Activated naive CD8-positive, alpha-beta T cell treated with anti-CD3 and anti-CD28 coated beads, Interleukin-2, amount 50 U/mL, for 24 hours (primary cell): ENCODE measurements at places on chromosomes 3 and 15.

GRCh38 chr3:17355591-17355990 is 386.8 kb downstream of the TBC1D5 start:
- no peaks in the 10 kb centered on the region for H3K27me3 ChIP-seq
- H3K4me1 ChIP-seq, result no peaks in the 10 kb centered on the region
- peaks cover 15% of the 10 kb centered on the region for H3K36me3 ChIP-seq
- H3K27ac ChIP-seq, result no peak overlapping the region

- H3K4me1 ChIP-seq, result peaks cover 37% of the 10 kb centered on the region
- no peak overlapping the region for H3K4me3 ChIP-seq
- no peaks in the 10 kb centered on the region for H3K36me3 ChIP-seq
- H3K27ac ChIP-seq, result no peak overlapping the region
- peaks cover 5% of the 10 kb centered on the region for H3K27me3 ChIP-seq
These were observed 4.3 kb downstream of the SHF start for GRCh38 chr15:45183511-45183910.

DNA sequence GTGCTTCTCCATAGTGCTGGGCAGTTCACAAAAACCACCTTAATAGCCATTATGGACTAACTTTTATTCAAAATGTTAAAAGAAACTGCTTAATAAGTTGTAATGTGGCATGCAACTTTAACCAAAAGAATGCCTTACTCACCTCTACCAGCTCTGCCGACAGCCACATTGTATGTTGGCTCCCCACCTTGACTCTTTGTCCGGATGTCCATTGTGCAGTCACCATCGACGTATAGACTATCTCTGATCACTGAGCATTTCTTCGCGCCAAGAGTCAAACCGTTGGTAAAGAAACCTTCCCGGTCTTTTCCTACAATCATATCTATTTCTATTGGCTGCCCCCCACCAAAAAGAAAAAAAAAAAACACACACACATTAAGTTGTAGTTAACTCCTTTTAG is 2.5 kb downstream of the PFN2 start:
- H3K4me1 ChIP-seq, result peaks cover 19% of the 10 kb centered on the region
- H3K27me3 ChIP-seq, result peaks cover 21% of the 10 kb centered on the region
- no peaks in the 10 kb centered on the region for H3K36me3 ChIP-seq
- no peak overlapping the region for H3K27ac ChIP-seq
- H3K4me3 ChIP-seq, result no peak overlapping the region

DNA sequence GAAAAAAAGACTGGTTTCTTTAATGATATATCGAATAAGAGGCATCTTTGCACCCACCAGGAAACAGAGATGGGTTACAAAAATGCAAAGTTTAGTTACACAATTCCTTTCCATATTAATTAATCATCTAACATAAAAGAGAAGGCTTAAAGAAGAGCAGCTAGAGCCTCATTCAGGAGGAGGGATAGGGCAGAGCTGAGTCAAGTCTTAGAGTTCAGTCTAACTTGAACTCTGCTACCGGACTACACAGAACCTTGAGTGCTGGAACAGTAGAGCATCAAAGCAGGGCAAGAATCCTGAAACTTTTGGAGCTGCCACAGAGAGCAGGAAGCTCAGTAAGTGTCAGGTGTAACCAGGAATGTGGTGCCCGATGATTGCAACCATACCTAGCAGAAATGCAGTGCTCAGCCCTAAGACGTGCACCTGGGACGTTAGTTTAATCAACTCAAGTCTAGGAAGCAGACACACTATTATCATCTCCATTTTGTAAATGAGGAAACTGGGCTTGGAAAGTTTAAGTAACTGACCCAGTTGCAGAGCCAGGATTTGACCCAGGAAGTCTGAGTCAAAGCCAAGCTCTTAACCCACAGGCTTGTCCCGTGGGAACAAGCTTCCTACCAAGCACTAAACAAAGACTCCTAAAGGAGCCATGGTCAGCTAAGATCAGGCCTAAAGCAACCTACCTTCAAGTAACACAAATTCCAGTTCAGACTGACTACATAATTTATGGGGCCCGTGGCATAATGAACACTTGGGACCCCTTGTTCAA is 187.4 kb downstream of the FOXP1 start:
- H3K4me3 ChIP-seq, result no peak overlapping the region
- no peaks in the 10 kb centered on the region for H3K27me3 ChIP-seq
- H3K36me3 ChIP-seq, result peaks cover 3% of the 10 kb centered on the region
- peak overlapping the region; percentile 32 for H3K27ac ChIP-seq
- DNase-seq, result no peak

DNA sequence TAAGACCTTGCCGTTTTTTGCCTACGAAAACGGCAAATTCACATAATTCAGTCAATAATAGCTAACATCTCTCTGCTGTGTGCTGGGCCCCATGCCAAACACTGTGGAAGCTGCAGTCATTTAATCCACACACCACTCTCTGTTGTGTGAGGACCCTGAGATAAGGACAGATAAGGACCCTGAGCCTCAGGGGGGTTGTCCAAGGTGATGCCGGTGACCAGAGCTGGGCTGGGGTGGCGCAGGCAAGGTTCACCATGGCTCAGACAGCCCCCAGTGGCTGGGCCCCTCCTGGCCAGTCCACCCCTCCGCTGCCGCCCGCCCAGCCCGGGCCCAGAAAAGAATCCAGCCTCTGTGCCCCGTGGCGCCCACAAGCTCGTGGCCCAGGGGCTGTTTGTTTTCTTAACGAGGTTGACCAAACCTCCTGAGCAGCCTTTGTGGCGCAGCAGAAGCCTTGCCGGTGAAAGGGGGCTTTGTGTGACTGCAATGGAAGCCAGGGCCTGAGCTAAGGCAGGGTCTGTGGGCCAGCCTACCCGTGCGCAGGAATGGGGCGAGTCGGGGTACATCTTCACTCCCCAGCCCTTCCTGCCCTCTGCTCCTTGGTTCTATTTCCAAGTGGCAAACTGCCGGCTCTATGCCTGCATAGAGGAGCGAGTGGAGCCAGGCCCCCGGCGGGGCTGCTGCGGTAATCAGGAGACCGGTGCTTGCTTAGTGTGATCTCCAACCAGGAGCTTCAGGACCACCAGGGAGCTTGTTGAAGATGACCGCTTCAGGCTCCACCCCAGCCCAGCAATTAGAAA is 4.4 kb upstream of the SNX22 start:
- peaks cover 3% of the 10 kb centered on the region for H3K36me3 ChIP-seq
- H3K4me1 ChIP-seq, result peaks cover 17% of the 10 kb centered on the region
- no peak overlapping the region for H3K4me3 ChIP-seq
- DNase-seq, result no peak
- H3K27me3 ChIP-seq, result no peaks in the 10 kb centered on the region

DNA sequence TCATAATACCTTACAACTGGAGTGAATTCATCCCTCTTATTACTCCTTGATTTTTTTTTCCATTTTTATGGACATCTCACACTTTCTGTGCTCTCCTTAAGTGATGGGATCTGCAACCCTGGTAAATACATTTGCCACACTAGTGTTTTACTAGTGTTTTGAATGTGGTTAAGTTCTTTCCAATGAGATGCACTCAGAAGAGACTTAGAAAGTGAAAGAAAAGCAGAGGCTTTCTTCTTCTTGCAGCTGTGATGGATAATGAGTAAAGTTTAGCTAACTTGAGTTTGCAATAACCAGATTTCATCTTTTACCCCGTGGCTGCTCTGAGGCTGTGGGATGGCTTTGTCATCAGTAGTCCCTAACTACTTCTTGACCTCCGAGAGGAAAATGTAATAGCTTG is 1248.4 kb downstream of the NSUN3 start:
- H3K4me1 ChIP-seq, result no peaks in the 10 kb centered on the region
- no peak overlapping the region for H3K4me3 ChIP-seq
- no peak for DNase-seq
- no peaks in the 10 kb centered on the region for H3K27me3 ChIP-seq

DNA sequence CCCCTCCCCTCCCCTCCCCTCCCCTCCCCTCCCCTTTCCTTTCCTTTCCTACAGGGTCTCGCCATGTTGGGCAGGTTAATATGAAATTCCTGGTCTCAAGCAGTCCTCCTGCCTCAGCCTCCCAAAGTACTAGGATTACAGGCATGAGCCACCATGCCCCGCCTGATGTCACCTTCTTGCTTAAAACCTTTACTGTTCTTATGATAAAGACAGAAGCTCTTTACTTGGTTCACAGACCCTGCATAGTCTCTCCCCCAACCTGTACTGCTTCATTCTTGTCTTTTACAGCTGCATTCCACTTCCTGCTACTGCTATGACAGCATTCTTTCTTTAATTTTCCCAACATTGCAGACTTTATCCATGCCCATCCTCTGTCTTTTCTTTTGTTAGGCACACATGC is 20.8 kb downstream of the MED12L start:
- no peak overlapping the region for H3K27ac ChIP-seq
- H3K27me3 ChIP-seq, result peaks cover 3% of the 10 kb centered on the region
- H3K4me3 ChIP-seq, result no peak overlapping the region
- no peaks in the 10 kb centered on the region for H3K4me1 ChIP-seq
- DNase-seq, result no peak
- H3K36me3 ChIP-seq, result no peaks in the 10 kb centered on the region

- no peak overlapping the region for H3K27ac ChIP-seq
- H3K4me1 ChIP-seq, result peaks cover 64% of the 10 kb centered on the region
- no peak overlapping the region for H3K4me3 ChIP-seq
These were observed 12.8 kb downstream of the LYSMD2 start for GRCh38 chr15:51724673-51725072.

- DNase-seq, result no peak
- H3K27me3 ChIP-seq, result peaks cover 2% of the 10 kb centered on the region
- no peak overlapping the region for H3K4me3 ChIP-seq
- H3K4me1 ChIP-seq, result peaks cover 9% of the 10 kb centered on the region
These were observed 29.3 kb upstream of the ABHD2 start for GRCh38 chr15:89058876-89059405.

DNA sequence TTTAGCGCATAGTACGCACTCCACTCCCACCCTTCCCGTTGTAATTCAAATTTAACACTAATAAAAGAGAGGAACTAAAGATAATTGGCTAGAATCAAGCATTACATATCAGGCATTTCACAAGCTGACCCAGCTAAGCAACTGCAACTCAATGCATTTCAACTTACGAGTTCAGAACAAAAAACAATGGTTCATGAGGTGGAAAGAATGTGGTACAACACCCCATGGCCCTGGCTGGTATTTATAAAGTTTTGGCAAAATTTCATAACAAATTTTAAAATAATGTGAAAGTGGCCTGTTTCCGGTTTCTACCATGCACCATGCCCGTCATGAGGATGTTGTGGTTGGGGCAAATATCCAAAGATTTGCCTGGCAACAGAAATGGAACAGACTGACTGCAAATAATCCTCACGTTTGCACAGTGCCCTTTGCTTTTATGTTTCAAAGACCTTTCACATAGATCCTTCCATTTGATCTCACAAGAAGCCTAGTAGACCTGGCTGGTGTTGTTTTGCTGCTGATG is 455.3 kb upstream of the NR2F2 start:
- peaks cover 23% of the 10 kb centered on the region for H3K4me1 ChIP-seq
- H3K4me3 ChIP-seq, result no peak overlapping the region
- H3K27me3 ChIP-seq, result no peaks in the 10 kb centered on the region
- no peak for DNase-seq

DNA sequence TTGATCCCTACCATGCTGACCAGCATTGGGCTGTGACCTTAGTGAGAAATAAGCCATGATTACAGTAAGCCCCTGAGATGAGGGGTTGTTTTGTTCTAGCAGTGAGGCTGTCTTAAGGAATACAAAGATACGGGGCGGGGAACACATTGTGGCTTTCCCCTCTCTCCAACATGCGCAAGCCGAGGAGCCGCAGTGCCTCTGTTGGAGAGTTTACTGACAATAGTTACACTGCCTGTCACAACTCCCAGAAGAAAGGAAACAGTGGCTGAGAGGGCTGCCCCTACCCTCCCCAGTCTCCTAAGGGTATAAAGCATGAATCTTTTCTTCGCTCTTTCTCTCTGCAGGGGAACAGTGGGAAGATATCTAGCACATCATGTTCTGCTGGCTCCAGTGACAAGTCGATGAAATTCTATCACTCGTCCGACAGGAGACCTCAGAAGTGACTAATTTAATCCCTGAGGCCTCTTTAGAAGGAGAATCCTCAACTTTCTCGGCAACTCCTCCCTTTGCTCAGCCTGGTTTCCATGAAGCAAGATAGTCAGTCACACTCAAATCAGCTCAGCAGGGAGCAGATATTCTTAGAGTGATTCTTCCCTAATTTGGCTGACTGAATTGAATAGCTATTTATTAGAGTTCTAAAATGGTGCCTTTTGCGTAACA is 409.0 kb upstream of the PROK2 start:
- H3K27ac ChIP-seq, result no peak overlapping the region
- H3K36me3 ChIP-seq, result no peaks in the 10 kb centered on the region
- H3K4me3 ChIP-seq, result no peak overlapping the region
- DNase-seq, result no peak
- H3K27me3 ChIP-seq, result peaks cover 2% of the 10 kb centered on the region

DNA sequence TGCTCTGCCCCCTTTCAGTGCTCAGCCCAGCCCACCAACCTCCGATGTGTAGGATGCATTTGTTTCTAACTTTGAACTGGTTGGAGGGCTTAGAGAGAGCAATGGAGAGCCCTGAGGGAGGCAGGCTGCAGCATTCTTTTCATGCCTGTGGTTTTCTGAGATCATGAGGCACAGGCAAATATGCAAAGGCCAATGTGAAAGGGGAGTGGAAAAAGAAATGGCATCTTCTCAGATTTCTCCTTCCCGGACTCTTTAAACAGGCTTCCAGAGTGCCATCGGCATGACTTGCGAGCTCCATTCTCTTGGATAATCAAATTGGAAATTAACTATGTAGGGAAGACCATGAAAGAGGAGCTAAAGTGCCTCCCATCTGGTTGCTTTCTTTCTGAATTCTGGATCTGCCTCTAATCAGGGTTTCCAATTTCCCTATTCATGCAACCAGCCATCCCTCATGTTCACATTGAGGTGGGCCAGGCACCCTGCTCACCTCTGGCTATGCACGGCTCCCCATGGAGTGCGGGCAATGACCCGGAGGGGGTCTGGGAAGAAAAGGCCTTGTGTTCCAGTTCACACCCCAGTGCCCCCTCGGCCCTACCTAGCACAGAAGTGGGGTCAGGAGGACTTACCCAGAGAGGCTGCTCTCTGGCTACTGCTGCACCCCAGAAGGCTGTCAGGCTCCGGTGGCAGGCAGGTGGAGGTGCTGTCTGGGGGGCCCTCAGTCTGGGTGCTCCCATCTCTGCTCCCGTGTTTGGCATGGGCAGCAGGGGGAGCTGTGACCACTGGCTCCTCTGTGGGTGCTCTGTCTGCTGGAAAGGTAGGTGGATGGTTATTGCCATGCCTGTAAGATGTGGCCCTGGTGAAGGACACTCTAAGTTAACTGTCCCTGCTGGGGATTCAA is 16.1 kb downstream of the AMOTL2 start:
- DNase-seq, result peak; percentile 30
- no peak overlapping the region for H3K4me3 ChIP-seq
- peaks cover 5% of the 10 kb centered on the region for H3K27me3 ChIP-seq

- H3K36me3 ChIP-seq, result no peaks in the 10 kb centered on the region
- DNase-seq, result no peak
- H3K4me1 ChIP-seq, result no peaks in the 10 kb centered on the region
- no peaks in the 10 kb centered on the region for H3K27me3 ChIP-seq
These were observed 235.6 kb upstream of the TGFBR2 start for GRCh38 chr3:30370681-30371271.

DNA sequence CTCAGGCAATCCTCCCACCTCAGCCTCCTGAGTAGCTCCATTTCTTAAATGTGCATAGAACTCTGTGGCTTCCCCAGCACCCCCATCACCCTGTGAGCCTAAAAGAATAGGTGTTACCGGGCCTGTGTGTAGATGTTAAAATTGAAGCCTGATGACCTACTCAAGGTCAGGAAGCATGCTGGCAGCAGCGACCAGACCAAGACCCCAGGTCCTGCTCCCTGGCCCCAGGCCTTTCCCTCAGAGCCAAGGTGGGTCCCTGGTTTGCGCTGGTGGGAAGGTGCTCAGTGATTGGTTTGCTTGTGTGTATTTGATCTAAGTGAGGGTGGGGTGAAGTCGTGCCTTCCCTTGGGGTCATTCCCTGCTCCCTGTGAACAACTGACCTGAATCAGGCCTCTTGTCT is 18.4 kb upstream of the CRABP1 start:
- H3K36me3 ChIP-seq, result no peaks in the 10 kb centered on the region
- no peaks in the 10 kb centered on the region for H3K4me1 ChIP-seq
- H3K27me3 ChIP-seq, result peaks cover 2% of the 10 kb centered on the region
- no peak overlapping the region for H3K4me3 ChIP-seq
- H3K27ac ChIP-seq, result no peak overlapping the region
